ENCODE measurements at places on chromosomes 12 and 14. TPM values are rescaled to one million over a fixed set of nuclear protein-coding genes. Genes with fewer than 3 reads are reported as not detected.

Gene AVPR1A
- not detected for total RNA-seq

Gene CRIP1
- total RNA-seq: 95.7 TPM

Gene LBHD2
- not detected for total RNA-seq

Gene XRCC3
- 47.3 TPM for total RNA-seq

Gene CIROP
- not detected for total RNA-seq

Gene TNFAIP2
- total RNA-seq: 1.1 TPM

DNA sequence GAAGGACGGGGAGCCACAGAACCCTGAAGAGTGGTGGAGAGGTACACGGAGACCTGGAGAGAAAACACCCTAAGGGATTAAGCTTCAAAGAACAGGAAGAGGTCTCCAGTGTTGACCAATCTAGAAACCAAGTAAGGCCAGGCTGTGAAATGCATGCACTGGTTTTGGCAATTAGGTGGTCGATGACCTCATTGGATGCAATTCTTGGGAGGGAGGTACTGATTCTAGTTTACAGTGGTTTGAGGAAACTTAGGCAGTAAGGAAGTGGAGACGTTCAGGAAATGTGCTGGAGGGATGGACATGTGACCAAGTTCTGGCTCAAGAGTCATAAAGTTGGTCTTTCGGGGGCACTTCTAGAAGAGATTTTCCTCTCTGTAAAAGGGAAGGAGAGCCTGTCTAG, 91.3 kb upstream of the CEP83 start:
- peaks cover 3% of the 10 kb centered on the region for H3K36me3 ChIP-seq
- no peak for DNase-seq

- H3K4me3 ChIP-seq: no peak overlapping the region
- H3K27ac ChIP-seq: no peak overlapping the region
- peaks cover 33% of the 10 kb centered on the region for H3K4me1 ChIP-seq
- no peaks in the 10 kb centered on the region for H3K27me3 ChIP-seq
- DNase-seq: no peak
Measured at GRCh38 chr12:116561181-116561821, 2.1 kb downstream of the MAP1LC3B2 start.

DNA sequence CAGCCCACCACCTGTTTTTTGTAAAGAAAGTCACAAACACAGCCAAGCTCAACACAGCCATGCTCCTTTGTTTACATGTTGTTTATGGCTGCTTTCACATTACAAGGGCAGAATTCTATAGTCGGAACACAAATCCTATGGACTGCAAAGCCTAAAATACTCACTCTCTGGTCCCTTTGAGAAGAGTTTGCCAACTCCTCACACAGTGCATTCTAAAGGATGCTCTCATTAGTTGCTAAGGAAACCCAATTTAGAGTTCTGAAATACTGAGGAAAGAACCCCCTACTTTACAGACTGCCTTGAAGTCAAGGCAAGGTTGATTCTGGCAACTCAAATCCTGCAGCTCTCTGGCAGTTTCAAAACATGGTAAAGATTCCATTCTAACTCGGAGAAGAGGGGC, 38.3 kb downstream of the DCP1B start:
- peaks cover 4% of the 10 kb centered on the region for H3K4me1 ChIP-seq
- DNase-seq: no peak
- no peak overlapping the region for H3K4me3 ChIP-seq
- H3K27me3 ChIP-seq: no peaks in the 10 kb centered on the region
- peaks cover 11% of the 10 kb centered on the region for H3K36me3 ChIP-seq

GRCh38 chr14:75042035-75042434, 9.2 kb downstream of the MLH3 start:
- no peak overlapping the region for H3K27ac ChIP-seq
- H3K4me3 ChIP-seq: no peak overlapping the region

GRCh38 chr12:124692443-124692842, 125.0 kb upstream of the NCOR2 start:
- peaks cover 22% of the 10 kb centered on the region for H3K4me1 ChIP-seq
- H3K27ac ChIP-seq: no peak overlapping the region
- no peak overlapping the region for H3K4me3 ChIP-seq
- no peak for DNase-seq
- H3K27me3 ChIP-seq: peaks cover 2% of the 10 kb centered on the region
